Activated CD4-positive, alpha-beta memory T cell treated with anti-CD3 and anti-CD28 coated beads, Interleukin-2, amount 10 ng/mL, durations not matched to agents 7 days and 5 days (primary cell): ENCODE measurements at places on chromosomes 2 and 18. TPM values are rescaled to one million over a fixed set of nuclear protein-coding genes. Genes with fewer than 3 reads are reported as not detected.

The SLC20A1 gene
- total RNA-seq = 152 TPM

The TMEM182 gene
- 2.2 TPM for total RNA-seq

The FBXO15 gene
- 0.60 TPM for total RNA-seq

The TDRD15 gene
- not detected for total RNA-seq

The ADGRF3 gene
- total RNA-seq = 2.5 TPM

The RAB27B gene
- total RNA-seq = 5.2 TPM

The HOXD4 gene
- total RNA-seq = not detected

The SEMA4F gene
- total RNA-seq = 8.2 TPM

The DTNA gene
- 0.33 TPM for total RNA-seq

The CEP192 gene
- total RNA-seq = 46.1 TPM

The KLF7 gene
- 28.3 TPM for total RNA-seq

The CCDC68 gene
- not detected for total RNA-seq

The PTCD3 gene
- total RNA-seq = 144 TPM

The CRYGA gene
- total RNA-seq = not detected

The SLC4A3 gene
- not detected for total RNA-seq

The SCN9A gene
- 0.15 TPM for total RNA-seq

The RMDN2 gene
- 1.5 TPM for total RNA-seq

The CMPK2 gene
- 91.1 TPM for total RNA-seq

The LIMS3 gene
- 3.7 TPM for total RNA-seq

The NCKAP5 gene
- total RNA-seq = not detected

The SNTG2 gene
- total RNA-seq = 0.13 TPM

The ALLC gene
- total RNA-seq = not detected

The KIF5C gene
- 14.7 TPM for total RNA-seq

The TCF23 gene
- total RNA-seq = not detected

The SGO2 gene
- total RNA-seq = 45.3 TPM

The SERPINB10 gene
- not detected for total RNA-seq

The UGT1A4 gene
- not detected for total RNA-seq

The TRIB2 gene
- 62.8 TPM for total RNA-seq

The ZBTB7C gene
- 0.81 TPM for total RNA-seq

The C2orf80 gene
- not detected for total RNA-seq

The OBSL1 gene
- not detected for total RNA-seq

The RETSAT gene
- total RNA-seq = 31.1 TPM

The REG1A gene
- not detected for total RNA-seq

The GPR35 gene
- 5.7 TPM for total RNA-seq

The SEMA4C gene
- total RNA-seq = 22.5 TPM

The ASXL3 gene
- not detected for total RNA-seq

The SCTR gene
- not detected for total RNA-seq

The TMEFF2 gene
- not detected for total RNA-seq

The PCARE gene
- not detected for total RNA-seq

The FEV gene
- not detected for total RNA-seq

The CPLX4 gene
- total RNA-seq = not detected

The DNAJC5G gene
- total RNA-seq = not detected

The OTOS gene
- total RNA-seq = not detected

The CDCA7 gene
- total RNA-seq = 66.6 TPM

The TTN gene
- total RNA-seq = 2.1 TPM

The MC5R gene
- not detected for total RNA-seq

The IL1F10 gene
- total RNA-seq = not detected

The PLEKHM3 gene
- total RNA-seq = 5.4 TPM

The EVA1A gene
- total RNA-seq = not detected

The LHCGR gene
- not detected for total RNA-seq

The CDK15 gene
- total RNA-seq = not detected

The GBX2 gene
- not detected for total RNA-seq

The IL1A gene
- 4.8 TPM for total RNA-seq

The IL36RN gene
- not detected for total RNA-seq

The SAG gene
- not detected for total RNA-seq
